ENCODE measurements at places on chromosomes 13 and 19. TPM values are rescaled to one million over a fixed set of nuclear protein-coding genes. Genes with fewer than 3 reads are reported as not detected.
A peak's percentile ranks its signal among the peaks of the same experiment; 100 is the strongest.

DNA sequence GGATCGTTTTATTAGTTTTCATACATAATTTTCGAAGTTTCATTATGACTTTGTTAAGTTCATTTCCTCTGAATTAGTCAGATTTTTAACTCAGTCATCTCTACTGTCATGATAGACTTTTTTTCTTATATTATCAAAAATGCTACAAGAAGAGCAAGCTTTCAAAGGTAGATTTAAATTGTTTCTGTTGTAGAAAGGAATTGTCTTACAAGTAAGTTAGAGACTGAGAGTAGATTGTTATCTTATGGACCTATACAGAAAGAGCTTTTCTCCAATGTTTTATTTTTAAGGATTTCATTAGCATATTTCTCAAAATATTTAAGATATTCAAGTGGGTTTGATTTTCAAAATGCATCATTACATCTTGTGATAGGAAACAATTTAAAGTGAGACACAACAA, 2.7 kb downstream of the MAB21L1 start:
- no peak for DNase-seq

GRCh38 chr19:41265395-41266153, 1.4 kb downstream of the HNRNPUL1 start:
- DNase-seq, result peak; percentile 35

DNA sequence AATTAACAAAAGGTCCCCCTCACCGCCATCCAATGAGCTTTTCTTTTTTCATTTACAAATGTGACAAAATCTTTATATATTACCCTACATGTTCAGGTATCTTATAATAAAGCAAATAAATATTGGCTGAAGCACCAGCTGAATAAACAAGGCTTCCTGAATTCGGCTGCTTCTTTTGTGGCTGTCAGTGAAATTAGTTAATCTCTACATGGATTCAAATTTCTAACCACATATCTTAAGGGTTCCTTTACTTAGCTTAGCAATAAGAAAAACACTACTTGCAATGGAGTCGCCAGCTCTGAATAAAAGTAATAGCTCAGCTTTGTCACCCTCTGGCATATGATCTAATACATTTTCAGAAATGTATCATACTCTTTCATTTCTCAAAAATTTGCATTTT, 104.3 kb downstream of the CCNA1 start:
- DNase-seq, result no peak

- no peak for DNase-seq
Observed at GRCh38 chr13:20105161-20105689, 55.6 kb downstream of the GJA3 start.

DNA sequence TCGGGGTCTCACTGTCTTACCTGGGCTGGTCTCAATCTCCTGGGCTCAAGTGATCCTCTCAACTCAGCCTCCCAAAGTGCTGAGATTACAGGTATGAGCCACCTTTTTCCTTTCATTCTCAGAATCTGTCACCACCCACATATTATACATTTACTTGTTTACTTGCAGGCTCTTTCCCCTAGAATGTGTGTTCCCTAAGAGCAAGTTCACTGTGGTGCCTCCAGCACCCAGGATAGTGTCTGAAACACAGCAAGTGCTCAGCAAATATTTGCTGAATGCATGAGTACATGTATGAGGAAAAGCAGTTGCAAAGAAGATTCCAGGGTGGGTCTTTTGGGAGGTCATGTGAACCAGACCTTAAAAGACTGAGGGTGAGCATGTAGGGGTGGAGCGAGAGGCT, 96.8 kb downstream of the RGCC start:
- DNase-seq, result no peak

GRCh38 chr13:114017028-114017630, 43.3 kb upstream of the C13orf46 start:
- peak; percentile 39 for DNase-seq

DNA sequence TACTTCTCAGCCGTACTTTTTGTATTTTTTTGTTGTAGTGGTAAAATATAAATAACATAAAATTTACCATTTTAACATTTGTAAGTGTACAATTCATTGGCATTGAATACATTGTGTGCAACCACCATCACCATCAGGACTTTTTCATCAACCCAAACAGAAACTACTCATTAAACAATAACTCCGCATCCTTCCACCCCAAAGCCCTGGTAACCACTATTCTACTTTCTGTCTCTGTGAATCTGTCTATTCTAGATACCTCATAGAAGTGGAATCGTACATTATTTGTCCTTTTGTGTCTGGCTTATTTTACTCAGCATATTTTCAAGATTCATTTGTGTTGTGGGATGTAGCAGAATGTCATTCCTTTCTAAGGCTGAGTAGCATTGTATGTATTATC, 38.5 kb downstream of the USPL1 start:
- no peak for DNase-seq

INSR gene
- total RNA-seq, result 22.8 TPM

ZNF480 gene
- total RNA-seq, result 8.3 TPM

CDC42EP5 gene
- total RNA-seq, result 4.4 TPM

PLVAP gene
- 0.43 TPM for total RNA-seq

AP2A1 gene
- 83.2 TPM for total RNA-seq

RFPL4AL1 gene
- not detected for total RNA-seq

S1PR5 gene
- total RNA-seq, result 1.1 TPM
